CD4-positive, alpha-beta T cell treated with Interleukin-15 for 4 hours (primary cell): ENCODE measurements at places on chromosomes 4 and X.

DNA sequence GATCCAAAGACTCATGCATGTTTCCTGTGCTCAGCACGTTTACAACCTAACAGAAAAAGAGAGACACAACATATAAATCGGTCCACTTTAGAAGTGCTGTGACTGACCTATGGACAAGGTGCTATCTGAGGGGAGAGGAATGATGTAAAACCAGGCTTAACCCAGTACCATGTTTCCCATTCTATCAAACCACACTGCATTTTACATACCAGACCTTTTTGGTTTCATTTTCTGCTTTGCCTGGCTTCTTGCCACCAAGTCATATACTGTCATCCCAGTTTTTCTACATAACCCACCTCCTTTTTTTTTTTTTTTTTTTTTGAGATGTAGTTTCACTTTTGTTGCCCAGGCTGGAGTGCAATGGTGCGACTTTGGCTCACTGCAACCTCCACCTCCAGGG, 82.2 kb downstream of the KLF8 start:
- DNase-seq: peak; percentile 3

GRCh38 chr4:87239821-87240220, 19.4 kb upstream of the KLHL8 start:
- no peak for DNase-seq

DNA sequence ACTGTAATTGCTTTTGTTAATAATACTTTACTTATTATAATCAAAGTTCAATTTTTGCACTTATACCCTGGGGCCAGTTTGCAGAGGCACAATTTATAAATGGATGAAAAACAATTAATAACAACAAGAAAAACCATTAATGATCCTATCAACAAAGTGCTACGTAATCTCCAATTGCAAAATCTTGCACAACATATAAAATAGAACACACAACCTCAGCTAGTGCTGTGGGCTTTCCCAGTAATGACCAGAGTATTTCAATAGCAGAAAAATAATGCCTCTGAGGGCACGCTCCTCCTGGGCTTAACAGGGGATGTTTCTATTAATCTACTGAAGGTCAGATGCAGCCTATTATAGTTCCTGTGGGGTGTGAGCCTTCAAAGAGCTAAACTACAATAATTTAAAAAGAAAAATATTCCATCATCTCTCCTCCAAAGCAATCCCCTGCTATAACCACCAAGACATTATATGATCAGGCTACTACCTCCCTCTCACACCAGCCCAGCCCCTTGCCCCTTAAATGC, 508.5 kb upstream of the SLIT2 start:
- no peak for DNase-seq

GRCh38 chr4:153269218-153269990, 65.2 kb downstream of the TRIM2 start:
- DNase-seq: no peak
